ENCODE measurements at places on chromosomes 7 and 10. TPM values are rescaled to one million over a fixed set of nuclear protein-coding genes. Genes with fewer than 3 reads are reported as not detected.

Gene GBX1
- not detected for total RNA-seq

Gene CFAP69
- 0.20 TPM for total RNA-seq

Gene EPHA1
- 1.9 TPM for total RNA-seq

Gene PIP
- total RNA-seq: not detected

Gene HHEX
- total RNA-seq: 0.50 TPM

Gene RBM28
- 121 TPM for total RNA-seq

Gene POLR2J
- total RNA-seq: 72.0 TPM

Gene ZNF365
- total RNA-seq: 1.7 TPM

Measured in activated T-cell treated with anti-CD3 and anti-CD28 coated beads, Interleukin-2, amount 50 U/mL, for 4 hours (primary cell).